NCI-H748 treated with DMSO at 0.1 percent for 48 hours (cell line): ENCODE measurements at places on chromosomes 6 and 20.

DNA sequence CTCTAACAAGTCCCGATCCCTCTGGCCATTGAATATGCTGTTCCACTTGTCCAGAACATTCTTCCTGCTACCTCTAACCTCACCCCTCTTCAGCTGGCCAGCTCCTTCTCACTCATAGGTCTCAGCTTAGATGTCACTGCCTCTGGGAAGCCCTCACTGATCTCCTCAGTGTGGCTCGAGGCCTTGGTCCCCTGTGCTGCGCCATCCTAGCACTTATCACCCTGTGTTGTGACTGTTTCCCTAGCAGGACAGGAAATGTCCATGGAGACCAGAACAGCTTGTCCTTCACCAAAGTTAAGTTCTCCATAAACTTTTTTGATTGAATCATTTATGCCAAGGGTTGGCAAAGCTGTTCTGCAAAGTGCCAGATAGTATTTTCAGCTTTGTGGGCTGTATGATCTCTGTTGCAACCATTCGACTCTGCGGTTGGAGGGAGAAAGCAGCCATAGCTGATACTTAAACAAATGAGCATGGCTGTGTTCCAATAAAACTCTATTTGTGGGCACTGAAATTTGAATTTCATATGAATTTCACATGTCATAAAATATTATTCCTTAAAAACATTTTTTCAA lies 6.5 kb upstream of the BNIP5 start:
- DNase-seq: no peak

DNA sequence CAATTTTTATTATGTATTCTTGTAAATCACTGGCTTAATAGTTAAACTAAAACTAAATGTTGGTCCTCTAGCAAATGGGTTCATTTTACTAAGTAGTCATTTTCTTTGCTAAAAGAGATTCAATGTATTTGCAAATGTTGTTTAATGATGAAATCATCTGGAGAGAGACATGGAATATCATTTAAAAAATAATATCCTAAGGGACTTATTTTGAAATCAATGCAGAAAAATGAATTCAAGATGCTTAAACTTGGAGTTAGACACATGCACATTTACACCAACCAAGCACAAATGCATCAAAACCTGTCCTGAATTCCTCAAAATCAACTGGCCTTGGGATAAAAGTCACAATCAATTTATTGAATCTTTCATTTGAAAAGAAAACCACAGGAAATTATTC lies 165.0 kb upstream of the RNF217 start:
- DNase-seq: no peak

- no peak for DNase-seq
Observed at GRCh38 chr6:37456816-37457560, 24.0 kb downstream of the CMTR1 start.

DNA sequence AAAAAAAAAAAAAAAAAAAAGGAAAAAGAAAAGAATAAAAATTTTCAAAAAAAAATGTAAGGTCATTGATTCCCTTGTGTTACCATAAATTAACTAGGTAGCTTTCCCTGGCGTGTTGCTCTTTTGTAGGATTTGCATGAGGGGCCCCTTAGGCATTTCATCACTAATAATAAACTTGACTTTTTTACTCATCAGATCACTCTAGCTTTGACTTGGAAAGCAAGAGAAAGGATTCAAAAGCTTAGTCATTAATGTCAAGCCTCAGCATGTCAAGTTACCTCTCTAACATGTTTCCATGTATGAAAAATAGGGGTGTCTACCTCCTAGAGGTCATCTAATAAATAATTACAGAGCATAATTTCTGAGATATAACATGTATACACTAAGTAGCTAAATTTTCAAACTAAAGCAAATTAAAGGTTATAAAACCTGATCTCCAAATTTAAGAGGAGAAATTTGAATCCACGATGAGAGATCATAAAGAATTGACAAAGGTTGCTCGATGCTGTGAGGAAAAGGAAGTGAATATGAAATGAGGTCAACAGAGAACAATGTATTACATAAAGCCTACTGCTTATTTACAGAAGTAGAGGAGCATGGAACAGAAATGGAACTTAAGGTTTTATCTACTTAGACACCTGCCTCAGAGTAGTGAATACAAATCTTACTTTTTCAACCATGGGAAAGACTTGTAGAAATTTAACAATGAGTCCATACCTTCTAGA lies 86.8 kb downstream of the ARHGAP18 start:
- no peak for DNase-seq

- DNase-seq: no peak
Observed at GRCh38 chr6:27619436-27619835, 146.5 kb upstream of the ZNF184 start.

DNA sequence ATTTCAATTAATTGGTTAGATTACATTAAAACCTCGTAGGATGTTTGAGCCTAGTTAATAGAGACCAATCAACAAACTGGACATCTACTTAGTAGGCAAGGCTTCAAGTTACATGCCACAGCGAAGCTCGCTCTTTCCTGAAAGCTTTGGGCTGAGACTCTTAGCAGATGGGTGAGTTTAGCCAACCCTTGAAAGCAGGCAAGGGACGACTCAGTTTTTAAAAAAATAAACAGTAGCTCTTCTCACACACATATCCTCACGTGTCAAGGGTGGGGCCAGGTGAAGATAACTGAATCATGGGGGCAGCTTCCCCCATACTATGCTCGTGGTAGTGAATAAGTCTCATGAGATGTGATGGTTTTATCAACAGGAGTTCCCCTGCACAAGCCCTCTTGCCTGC lies 775 bp downstream of the MTFR2 start:
- no peak for DNase-seq

- no peak for DNase-seq
Observed at GRCh38 chr6:24107294-24107693, 18.7 kb upstream of the NRSN1 start.

DNA sequence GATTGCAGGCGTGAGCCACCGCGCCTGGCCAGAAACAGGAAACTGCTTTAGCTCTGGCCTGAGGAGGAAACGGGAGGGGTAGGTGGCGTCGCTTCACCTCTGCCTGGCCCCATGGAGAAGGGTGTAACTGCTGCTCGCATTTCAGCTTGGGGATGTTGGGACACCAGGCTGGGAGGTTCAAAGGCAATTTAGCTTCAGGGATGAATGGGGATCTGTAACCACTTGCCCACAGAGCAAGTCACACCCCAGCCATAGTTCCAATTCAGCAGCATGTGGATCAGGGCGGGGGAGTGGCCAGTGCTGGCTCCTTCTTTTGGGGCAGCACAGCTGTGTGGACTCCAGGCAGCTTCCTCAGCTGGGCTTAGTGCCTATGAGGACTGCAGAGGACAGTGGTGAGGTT lies 34.8 kb upstream of the NUP153 start:
- no peak for DNase-seq

DNA sequence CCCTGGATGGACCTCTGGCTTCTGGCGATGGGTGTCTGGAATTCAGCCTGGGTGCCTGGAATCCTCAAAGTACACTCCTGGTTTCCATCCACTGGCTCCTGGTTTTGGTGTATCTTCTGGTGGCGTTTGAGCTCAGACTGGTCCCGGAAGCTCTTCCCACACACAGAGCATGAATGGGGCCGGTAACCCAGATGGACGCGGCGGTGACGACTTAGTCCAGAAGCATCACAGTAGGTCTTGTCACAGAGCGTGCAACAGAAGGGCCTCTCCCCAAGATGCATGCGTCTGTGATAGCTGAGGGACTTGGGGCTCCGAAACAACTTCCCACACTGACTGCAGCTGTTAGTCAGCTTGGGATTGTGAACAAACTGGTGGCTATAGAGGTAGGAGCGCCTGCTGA lies 7.8 kb downstream of the ZFP57 start:
- DNase-seq: no peak

GRCh38 chr20:46205349-46205748 lies 87.2 kb downstream of the CD40 start:
- DNase-seq: no peak

DNA sequence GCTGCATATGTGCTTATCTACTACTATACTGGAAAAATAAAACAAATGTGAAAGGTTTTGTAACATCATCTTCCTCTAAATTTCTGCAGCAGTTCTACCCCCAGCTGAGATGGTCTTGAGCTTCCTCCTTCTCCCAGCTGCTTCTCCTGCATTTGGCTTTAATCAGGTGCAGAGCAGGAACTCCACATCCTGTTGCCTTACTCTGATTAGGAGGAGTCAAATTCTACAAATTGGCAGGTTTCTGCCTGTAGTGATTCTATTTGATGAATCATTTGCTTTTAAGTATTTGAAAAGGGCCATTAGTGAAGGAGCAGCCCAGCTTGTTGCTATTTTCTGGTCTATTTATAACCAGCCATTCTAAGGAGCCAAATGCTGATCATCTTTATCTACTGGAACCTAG lies 224.5 kb downstream of the GMDS start:
- DNase-seq: peak; percentile 67

GRCh38 chr6:6582131-6582530 lies 6.4 kb upstream of the LY86 start:
- DNase-seq: no peak
